Stimulated activated CD8-positive, alpha-beta memory T cell treated with anti-CD3 and anti-CD28 coated beads, Interleukin-4, amount 100 ng/mL, for 4 hours (primary cell): ENCODE measurements at places on chromosomes 7 and 10.

DNA sequence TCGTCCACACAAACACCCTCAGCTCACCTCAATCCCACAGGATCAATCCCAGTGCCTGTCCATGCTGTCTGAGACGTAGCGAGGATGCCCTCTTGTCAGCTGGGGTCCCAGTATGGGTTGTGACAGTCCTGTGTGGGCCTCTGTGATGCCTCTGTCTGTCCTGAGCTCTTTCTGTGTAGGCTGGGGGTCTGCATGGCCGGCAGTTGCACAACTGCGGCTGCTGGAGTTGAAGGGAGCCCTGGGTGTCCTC, 12.4 kb downstream of the ANTXRL start:
- no peak for DNase-seq

GRCh38 chr7:131521651-131522163, 34.7 kb downstream of the PODXL start:
- no peak for DNase-seq

- DNase-seq: no peak
Measured at GRCh38 chr7:129376076-129376777, 58.0 kb upstream of the STRIP2 start.

DNA sequence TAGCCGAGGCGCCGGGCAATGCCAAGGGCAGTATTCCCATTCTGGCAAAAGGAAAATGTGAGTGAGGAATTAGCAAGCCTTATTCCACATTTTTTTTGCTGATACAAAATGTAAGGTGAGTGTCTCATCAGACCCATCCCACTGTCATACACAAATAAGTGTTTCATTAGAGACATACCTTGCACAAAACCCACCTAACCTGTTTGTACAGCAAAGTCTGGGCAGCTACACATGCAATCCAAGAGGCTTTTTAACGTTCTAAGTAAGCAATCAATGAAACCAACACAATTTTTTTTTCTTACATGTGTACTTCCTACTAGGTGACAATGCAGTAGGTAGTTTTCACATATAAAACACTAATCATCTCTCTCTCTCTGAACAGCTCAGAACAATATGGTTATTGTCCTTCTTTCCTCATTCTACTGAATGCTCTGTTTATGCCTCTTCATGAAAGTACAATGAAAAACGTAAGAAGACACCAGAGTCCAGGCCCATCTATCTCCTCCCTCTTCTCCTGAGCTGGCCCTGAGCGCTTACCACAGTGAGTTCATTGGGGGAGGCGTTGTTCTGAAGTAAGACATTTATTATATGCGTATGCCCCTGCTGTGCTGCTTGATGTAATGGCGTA, 217.2 kb downstream of the ANK3 start:
- no peak for DNase-seq

DNA sequence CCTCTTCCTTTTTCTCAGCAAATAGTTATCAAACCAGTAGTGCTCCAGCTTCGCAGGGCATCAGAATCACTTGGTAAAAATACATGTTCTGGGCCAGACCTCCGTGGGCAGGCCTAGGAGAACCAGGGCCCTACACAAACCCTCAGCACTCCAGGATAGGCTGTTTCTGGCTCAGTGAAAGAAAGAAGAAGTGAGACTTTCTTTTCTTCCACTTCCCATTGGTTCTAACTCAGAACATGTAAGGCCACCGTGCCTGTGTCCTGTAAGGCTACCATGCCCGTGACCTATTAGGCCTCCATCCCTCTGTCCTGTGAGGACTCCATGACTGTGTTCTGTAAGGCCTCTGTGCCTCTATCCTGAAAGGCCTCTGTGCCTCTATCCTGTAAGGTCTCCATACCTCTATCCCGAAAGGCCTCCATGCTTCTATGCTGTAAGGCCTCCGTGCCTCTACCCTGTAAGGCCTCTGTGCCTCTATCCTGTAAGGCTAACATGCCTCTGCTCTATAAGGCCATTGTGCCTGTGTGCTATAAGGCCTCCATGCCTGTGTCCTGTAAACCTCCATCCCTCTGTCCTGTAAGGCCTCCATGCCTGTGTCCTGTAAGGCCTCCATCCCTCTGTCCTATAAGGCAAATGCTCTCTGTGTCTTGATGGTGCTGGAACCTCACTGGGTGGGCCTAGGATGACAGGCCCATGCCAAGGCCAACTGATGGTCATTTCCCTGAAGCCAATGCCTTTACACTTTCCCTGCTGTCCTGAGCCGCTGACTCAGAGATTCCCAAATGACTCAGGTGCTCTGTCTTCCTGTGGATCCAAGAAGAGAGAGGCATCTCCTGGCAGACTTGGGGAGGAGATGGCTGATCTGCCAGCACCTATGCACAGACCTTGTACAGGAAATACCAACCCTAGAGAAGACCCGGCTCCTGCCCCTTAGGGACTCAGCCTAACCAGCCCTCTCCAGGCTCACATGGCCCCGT, 96.6 kb upstream of the CACUL1 start:
- no peak for DNase-seq

GRCh38 chr10:34801097-34801733, 13.9 kb downstream of the PARD3 start:
- no peak for DNase-seq

GRCh38 chr7:138299066-138299465, 161.0 kb upstream of the TRIM24 start:
- DNase-seq: no peak

DNA sequence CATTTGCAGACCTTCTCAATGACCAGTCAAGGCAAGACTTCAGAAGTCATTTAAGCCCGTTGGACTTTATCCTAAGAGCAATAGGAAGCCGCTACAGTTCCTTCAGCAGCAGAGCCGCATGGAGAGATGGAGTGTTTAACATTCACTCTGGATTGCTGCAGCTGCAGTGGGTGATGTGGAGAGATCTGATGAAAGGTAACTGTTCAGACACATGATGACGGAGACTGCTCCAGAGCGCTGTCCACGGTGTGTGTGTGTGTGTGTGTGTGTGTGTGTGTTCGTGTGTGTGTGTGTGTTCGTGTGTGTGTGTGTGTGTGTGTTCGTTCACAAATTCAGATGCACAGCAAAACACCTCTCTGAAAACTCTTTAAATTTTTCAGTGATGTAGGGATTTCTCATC, 37.0 kb downstream of the SEC61G start:
- no peak for DNase-seq

- no peak for DNase-seq
Measured at GRCh38 chr7:47088329-47089067, 493.4 kb downstream of the TNS3 start.

DNA sequence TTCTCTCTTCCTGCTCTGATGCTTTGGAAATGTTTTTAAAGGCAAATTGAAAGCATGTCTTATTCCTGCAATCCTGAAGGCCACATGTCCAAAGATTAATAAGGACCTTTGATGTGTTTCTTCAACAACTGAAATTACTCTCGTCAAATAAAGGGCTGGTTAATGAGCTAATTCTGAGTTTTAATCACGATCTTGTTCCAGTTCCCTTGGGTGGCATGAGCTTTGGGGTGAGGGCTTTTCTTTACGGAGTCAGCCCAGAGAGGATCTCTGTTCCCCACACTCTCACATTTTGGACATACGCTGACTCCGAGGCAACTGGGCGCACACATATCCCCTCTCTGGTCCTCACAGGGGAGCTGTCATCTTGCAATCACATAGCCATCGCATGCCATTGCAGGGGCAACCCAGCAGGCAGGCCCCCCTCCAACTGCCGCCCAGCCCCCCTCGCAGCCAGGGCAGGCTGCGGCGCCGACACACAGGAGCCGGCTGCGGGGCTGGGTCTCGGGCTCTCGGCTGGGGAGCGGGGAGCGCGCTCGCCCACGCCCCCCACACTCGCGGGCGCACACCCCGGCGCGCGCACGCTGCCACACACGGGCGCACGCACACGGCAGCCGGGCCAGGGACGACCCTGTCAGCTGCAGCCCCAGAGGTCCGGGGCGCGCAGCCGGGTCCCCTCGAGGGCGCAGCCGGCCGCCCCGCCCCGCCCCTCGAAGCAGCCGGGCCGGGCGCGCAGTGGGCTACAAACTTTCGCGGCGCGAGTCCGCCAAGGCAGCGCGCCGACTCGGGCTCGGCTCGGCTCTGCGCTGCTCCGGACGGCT, at the start of gene GDF10:
Gene GDF10, plus strand, starts transcription at position 587 of the 818 bp plus-strand sequence. CDS start 455 bp downstream, outside the sequence.
- no peak for DNase-seq

DNA sequence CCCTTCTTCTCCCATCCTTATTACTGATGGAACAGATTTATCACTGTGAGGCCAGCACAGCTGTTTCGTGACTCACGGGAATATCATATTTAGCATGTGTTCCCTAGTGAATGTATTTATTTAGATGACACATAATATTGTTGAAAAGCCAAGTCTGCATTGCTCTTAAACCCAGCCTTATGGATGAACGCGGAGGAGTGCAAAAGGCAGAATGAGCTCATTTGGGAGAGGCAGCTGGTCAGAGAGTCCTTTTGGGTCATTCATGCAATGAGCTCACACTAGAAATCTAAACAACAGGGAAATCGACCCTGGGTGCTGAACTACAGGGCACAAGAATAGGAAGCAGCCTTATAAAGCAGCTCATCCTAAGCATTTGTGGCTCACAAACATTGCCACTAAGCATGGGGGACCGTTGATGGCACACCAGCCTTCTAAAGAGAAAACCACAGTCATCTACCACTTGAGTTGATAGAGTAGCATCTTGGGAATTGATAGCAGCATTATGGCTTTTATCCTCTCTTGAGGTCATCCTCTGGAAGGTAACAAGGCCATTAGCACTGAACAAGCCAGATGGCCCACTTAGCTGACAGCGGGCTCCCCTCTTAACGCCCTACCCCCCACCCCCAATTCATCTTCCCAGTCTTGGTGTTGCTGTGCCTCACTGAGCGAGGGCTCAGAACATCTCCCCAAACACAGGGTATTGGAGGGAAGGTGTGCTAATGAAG, 32.9 kb upstream of the SDK1 start:
- no peak for DNase-seq

DNA sequence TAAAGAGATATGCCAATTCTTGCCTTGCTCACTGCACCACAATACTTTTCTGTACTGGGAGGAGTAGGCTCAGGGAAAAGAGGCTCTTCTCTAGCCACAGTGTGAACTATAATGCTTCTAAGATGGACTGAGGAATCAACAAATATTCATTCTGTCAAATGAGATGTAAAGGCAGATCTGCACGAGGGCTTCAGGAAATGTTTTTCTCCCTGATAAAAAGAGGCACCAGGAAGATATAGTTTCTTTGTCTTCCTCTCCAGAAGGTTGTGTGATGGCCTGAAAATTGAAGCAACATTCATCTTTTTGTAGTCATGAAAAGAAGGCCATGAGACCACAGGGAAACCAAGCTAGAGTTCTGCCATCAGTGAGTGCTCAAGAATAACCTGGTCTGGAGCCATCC, 79.1 kb upstream of the NME8 start:
- no peak for DNase-seq

GRCh38 chr7:18504965-18505364, 9.4 kb downstream of the HDAC9 start:
- DNase-seq: no peak

GRCh38 chr7:24870766-24871165, 109.2 kb downstream of the OSBPL3 start:
- DNase-seq: no peak

- DNase-seq: peak; percentile 71
Measured at GRCh38 chr7:151017953-151018420, 6.3 kb downstream of the ATG9B start.

DNA sequence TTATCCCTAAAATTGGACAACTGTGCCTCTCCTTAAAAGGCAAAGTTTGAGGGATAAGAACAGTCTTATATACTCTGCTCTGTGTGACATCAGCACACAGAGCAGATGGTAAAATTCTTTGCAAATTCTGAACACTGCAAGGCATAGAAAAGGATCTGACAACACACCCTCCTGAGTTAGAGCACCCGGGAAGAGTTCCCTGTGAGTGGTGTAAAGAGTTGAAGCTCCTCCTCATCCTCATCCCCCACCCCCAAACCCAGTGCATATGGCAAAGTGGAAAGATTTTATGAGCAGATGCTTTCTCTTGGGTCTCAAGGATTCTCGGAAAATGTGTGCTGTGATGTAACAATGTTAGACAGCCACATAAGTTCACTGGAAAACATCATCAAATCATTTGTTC, 40.0 kb upstream of the DGKI start:
- no peak for DNase-seq

DNA sequence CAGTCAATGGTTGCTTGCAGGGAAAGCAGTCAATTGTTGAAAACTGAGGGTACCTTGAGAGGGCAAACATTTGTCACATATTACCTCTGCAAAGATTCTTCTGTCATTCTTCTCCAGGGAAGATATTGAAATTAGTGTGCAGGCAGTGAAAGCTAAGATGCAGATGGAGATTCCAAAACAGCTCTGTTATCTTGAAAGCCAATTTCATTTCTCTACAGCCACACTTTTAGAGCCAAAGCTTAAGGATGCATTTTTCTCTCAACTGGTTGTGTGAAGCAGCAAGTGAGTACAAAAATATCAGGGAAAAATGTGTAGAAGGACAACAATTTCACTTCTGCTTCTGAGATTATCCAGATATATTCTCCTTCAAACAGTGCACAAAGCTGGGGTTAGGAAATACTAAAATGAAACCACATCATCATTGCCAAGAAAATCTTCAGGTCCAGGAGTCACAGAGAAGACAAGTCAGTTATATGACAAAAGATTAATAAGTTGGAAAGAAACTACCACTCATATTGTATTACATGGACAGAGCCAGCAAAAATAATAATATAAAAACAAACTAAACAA, 16.3 kb downstream of the SGMS1 start:
- no peak for DNase-seq

DNA sequence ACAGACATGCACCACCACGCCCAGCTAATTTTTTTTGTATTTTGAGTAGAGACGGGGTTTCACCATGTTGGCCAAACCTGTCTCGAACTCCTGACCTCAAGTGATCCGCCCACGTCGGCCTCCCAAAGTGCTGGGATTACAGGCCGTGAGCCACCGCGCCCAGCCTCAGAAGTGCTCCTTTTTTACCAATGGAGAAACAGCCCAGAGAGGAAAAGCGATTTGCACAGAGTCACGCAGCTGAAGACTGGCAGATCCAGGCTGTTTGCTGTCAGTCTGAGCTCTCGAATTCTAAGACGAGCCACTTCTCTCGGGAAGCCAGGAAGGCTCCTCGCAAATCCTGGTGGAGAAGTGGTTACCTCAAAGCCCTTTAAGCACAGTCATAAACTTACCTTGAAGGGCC, 57.4 kb upstream of the SDK1 start:
- no peak for DNase-seq
